Psoas muscle (tissue), 8 donors: ENCODE measurements at places on chromosomes 6 and 20. TPM values are rescaled to one million over a fixed set of nuclear protein-coding genes. Genes with fewer than 3 reads are reported as not detected.
A peak's percentile ranks its signal among the peaks of the same experiment; 100 is the strongest.

The COL19A1 gene
- total RNA-seq, result 10.3 TPM

DNA sequence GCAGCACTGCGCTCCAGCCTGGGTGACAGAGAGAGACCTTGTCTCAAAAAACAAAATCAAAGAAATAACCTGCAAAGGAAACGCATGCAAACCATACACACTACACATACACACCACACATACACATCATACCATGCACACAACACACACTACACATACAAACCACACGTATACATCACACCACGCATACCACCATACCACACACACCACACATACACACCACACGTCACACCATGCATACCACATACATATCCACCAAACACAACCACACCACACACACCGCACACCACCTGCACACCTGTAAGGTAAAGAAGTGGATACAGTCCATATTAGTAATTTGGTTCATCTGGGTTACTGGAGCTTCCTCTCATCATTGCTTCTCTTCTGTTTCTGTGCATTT, 32.3 kb upstream of the F13A1 start:
- DNase-seq, result no peak

- DNase-seq, result no peak
These were observed 20.8 kb upstream of the TM9SF4 start for GRCh38 chr20:32088759-32089158.

The TSBP1 gene
- total RNA-seq, result not detected

DNA sequence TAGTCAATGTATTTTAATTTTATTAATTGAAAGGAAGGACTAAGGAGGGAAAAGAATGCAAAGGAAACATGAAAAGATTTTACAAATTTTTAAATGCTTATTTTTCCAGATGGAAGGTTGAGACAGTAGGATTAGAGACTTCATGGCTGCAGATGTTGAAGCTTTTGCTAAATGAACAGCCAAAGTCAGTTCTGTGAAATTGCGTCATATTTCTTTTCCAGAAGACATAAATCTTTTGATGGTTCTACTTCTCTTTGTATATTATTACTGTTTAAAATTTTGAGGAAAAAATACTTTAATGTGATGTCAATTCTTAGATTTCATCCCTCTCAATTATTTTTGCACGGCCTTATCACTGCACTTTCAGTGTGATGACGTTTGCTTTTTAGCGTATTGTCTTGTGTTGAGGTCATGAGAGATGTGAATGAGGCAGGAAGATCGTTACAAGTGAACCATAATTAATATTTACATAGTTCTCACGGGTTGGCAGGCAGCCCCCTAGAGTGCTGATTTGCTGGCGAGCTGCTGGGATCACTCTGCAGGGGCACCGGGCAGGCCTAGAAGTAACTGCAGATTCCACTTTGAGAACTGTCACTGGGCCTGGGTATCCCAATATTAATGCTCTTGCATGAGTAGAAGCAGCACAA, 158.1 kb downstream of the TBXT start:
- no peak for DNase-seq

The AIF1 gene
- 2.6 TPM for total RNA-seq

The PRSS16 gene
- not detected for total RNA-seq

DNA sequence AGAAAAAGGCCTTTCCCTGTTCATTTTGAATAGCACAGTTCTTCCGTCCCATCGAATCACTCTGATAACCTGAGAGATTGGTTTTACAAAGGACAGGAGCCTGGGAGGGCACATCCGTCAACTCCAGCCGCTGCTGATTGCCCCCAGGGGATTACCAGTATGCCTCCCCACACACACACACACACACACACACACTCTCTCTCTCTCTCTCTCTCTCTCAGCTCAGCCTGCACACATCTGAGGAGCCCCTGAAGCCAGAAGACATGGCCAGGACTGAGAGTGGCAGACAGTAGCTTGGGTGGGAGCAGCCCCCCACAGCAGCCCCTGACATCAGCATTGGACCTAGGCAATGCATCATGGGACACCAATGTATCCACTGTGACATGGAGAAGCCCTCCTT, 13.2 kb upstream of the CDH4 start:
- no peak for DNase-seq

The LPIN3 gene
- 2.4 TPM for total RNA-seq

DNA sequence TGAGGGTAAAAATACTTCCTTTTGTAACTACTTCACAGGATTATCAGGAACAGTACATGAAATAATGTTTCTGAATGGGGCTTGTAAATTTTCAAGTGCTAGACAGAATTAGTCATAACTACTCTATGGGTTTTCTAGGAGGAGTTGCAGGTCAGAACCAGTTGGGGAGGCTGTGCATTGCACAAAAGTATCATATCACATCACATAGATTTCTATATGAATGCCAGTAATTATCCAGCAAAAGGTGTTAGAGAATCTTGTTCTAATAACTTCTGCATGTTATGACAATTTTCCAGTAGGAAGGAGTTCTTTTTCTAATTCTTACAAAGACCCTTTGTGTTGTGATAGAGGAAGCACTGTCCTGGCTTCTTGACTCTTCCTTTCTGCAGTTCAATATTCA, 551.6 kb downstream of the COL12A1 start:
- DNase-seq, result no peak

DNA sequence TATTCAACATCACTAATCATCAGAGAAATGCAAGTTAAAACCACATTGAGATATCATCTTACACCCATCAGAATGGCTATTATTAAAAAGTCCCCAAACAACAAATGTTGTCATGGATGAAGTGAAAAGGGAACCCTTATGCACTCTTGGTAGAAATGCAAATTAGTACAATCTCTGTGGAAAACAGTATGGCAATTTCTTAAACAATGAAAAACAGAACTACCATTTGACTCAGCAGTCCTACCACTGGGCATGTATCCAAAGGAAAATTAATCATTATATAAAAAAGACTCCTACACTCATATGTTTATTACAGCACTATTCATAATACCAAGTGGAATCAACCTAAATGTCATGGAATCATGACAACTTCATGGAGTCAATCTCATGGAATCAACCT, 611.3 kb upstream of the GJE1 start:
- no peak for DNase-seq

The UBE2C gene
- 0.42 TPM for total RNA-seq

DNA sequence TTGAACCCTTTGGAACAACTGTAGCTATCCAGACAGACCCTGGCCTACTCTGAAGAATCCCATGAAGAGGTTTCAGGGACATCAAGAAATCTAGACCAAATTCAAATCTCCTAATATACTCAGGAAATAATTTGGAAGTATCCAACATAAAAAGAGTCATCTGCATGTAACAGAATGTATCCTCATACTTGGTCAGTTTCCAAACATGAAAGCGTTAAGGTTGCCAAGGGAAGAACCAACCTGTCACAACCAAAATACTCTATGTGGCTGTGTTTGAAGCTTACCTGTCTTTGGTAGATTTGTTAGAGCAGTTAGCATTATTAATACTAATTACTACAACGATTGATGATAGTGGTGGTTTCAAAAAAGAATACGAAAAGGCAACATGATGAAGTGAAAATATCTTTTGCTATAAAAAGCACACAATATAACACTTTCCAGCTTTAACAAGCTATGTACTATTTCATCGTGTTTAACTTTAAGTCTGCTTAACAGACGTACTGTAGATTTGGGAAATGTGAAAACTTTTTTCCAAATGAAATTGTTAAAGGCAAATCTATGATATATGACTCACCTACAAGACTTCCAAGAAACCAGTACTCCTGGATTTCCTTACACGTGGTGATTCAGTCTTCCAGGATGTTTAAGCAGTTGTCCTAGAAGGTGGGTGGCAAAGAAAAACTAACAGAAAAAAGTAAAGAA, 46.6 kb upstream of the ENPP1 start:
- no peak for DNase-seq

The TAGAP gene
- 1.2 TPM for total RNA-seq

The LAMA5 gene
- 34.2 TPM for total RNA-seq

The PDYN gene
- not detected for total RNA-seq

DNA sequence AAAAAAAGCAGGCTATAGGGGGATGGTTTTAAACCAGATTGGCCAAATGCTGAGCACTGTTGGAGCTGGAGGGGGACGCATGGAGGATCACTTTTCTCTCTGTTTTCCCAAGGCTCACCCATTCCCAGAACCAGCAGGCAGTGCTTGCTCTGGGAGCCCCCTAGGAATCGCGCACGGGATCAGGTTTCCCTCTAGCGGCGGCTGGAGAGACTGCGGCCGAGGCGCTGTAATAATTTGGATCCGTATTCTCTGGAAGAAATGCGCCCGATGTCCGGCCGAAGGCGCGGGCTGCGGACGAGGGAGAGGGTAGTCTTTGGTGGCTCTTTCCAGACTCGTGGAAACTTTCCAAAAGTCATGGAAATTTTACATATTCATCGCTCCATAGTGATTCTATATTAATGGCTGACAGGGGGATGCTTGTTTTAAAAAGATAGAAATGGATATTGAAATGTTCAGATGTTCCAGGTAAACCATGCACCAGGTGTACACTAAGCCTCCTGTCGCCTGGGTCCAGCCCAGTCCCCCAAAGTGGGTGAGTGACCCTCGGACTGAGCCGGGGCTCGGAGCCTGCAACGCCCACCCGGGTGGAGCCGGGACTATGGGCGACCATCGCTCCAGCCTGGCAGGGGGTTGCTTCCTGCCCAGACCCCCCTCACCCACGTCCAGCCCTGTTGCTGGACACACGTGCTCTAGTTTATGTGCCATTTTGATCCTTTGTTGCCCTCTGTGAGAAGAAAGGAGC, 78.7 kb upstream of the PHACTR3 start:
- peak; percentile 64 for DNase-seq

- DNase-seq, result no peak
These were observed 181.2 kb upstream of the PMEPA1 start for GRCh38 chr20:57891014-57891413.

- no peak for DNase-seq
These were observed 59.8 kb upstream of the FAM83D start for GRCh38 chr20:38866265-38867061.

The CNBD2 gene
- total RNA-seq, result 8.4 TPM

GRCh38 chr6:112984899-112985298, 637.8 kb downstream of the RFPL4B start:
- no peak for DNase-seq

The ADGRG6 gene
- total RNA-seq, result 0.59 TPM

GRCh38 chr6:164072240-164072666, 657.7 kb downstream of the QKI start:
- no peak for DNase-seq

GRCh38 chr6:97150932-97151331, 132.1 kb downstream of the MMS22L start:
- DNase-seq, result no peak

- no peak for DNase-seq
These were observed 25.1 kb downstream of the IL20RA start for GRCh38 chr6:137019476-137020272.

GRCh38 chr20:7765221-7765620, 175.0 kb downstream of the HAO1 start:
- DNase-seq, result no peak

GRCh38 chr20:36308986-36309385, 2.8 kb downstream of the DLGAP4 start:
- DNase-seq, result peak; percentile 16

- DNase-seq, result no peak
These were observed 123.7 kb downstream of the AKAP7 start for GRCh38 chr6:131258816-131259476.

DNA sequence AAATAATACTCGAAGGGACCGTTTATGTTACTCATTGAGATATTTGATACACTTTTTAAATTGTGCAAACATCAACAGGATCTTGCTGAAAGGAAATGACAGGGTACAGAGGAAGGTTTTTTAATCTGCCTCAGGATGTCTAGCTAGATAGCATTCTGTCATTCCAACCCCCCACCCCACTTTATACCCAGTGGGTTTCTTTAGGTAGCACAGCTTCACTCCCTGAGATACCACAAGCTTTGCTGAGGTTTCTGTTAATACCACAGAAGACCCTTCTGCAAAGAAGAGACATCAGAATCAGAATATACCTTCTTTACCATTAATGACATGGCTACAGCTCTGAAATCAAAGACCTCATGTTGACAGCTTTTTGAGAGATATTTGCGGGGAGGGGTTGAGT, 1.3 kb downstream of the PHACTR2 start:
- no peak for DNase-seq

The TBXT gene
- not detected for total RNA-seq

- peak; percentile 2 for DNase-seq
These were observed 50.2 kb upstream of the DACT2 start for GRCh38 chr6:168369786-168370185.

DNA sequence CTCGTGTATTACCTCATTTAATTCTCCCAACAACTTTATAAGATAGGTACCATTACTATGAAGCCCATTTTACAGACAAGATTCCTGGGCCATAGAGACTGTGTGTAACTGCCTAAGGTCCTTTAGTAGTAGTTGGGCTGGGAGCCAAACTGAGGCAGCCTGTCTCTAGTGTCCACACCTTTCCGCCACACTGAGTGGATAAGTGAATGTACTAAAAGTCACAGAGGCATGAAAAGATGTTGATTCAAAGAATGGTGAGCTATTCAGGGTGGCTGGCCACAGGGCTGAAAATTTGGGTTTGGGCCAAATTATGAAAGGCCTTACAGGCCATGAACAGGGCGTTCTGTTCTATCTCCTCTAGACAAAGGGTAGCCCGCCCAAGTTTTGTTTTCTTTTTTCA, 11.0 kb downstream of the CD24 start:
- no peak for DNase-seq

- no peak for DNase-seq
These were observed 133.2 kb downstream of the NFATC2 start for GRCh38 chr20:51409192-51409880.

GRCh38 chr6:14676064-14676463, 558.5 kb downstream of the CD83 start:
- DNase-seq, result no peak

The FOXF2 gene
- total RNA-seq, result 0.54 TPM

- no peak for DNase-seq
These were observed 1.2 kb downstream of the REM1 start for GRCh38 chr20:31476294-31476585.

DNA sequence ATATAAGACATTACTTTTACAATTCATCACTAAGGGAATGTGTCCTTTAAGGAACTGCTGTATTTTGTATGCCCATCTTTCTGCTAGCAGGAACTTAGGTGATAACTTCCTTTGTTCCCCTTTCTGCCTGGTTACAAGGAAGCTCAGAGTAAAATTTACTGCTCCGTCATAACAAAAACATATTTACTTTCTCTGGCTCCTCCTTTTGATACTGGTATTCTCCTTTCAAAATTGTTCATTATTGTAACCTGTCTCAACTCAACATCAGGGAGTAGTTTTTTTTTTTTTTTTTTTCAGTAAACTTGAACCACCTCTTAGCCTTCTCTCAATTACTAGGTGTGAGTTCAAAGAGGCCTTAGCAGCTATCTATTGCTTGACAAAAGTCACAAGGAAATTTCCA, 37.1 kb downstream of the RIPOR2 start:
- DNase-seq, result no peak

- DNase-seq, result no peak
These were observed 16.9 kb upstream of the ANKRD60 start for GRCh38 chr20:58245181-58245891.

The OR2B6 gene
- total RNA-seq, result not detected

The MAVS gene
- total RNA-seq, result 49.7 TPM

GRCh38 chr6:138948546-138949179, 39.4 kb downstream of the REPS1 start:
- no peak for DNase-seq

The ZFP64 gene
- total RNA-seq, result 3.1 TPM

The TMEM217 gene
- total RNA-seq, result 4.3 TPM

The PSMB9 gene
- 9.8 TPM for total RNA-seq

GRCh38 chr6:144619966-144620365, 334.8 kb downstream of the UTRN start:
- DNase-seq, result no peak

The LY6G6C gene
- total RNA-seq, result not detected

The RIPOR3 gene
- total RNA-seq, result 5.2 TPM
